ENCODE measurements at places on chromosomes 12 and 14.

GRCh38 chr14:96648506-96649326 is 146.5 kb downstream of the PAPOLA start:
- no peak for DNase-seq

DNA sequence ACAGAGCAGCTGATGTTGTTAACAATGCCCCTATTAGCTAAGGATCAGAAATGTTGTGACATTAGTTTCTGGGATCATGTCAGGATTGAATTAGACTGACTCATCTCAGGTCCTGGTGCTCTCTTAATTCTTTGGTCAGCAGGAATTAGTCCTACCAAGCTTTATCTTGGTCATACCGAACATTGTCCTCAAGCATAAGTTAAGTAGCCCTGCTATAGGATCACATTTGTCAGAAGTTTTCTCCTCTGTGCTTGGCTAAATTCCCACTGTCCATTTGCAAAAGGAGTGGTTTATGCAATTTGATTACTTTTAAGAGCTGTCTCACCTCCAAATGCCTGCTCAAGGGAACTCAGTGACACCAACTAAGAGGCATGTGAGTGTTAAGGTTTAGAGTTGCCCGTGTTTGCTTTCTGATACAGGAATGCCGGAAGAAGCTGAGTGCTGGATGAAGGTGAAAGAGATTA is 48.4 kb upstream of the IFNG-AS1 start:
- DNase-seq = no peak

- DNase-seq = no peak
These were observed 7.4 kb downstream of the NR1H4 start for GRCh38 chr12:100481021-100481420.

DNA sequence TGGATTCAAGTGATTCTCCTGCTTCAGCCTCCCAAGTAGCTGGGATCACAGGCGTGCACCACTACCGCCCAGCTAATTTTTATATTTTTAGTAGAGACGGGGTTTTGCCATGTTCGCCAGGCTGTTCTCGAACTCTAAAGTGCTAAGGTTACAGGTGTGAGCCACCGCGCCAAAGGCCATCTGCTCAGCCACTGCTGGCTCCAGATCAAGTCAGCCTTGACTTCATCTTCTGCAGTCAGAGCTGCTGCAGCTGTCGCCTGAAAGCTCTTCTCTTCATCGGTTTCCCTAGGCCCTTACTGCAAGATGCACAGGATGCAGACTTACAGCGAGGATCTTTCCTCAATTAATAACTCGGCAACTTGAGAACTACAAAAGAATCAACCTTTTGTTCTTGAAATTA is 66.8 kb downstream of the CLIP1 start:
- DNase-seq = no peak

DNA sequence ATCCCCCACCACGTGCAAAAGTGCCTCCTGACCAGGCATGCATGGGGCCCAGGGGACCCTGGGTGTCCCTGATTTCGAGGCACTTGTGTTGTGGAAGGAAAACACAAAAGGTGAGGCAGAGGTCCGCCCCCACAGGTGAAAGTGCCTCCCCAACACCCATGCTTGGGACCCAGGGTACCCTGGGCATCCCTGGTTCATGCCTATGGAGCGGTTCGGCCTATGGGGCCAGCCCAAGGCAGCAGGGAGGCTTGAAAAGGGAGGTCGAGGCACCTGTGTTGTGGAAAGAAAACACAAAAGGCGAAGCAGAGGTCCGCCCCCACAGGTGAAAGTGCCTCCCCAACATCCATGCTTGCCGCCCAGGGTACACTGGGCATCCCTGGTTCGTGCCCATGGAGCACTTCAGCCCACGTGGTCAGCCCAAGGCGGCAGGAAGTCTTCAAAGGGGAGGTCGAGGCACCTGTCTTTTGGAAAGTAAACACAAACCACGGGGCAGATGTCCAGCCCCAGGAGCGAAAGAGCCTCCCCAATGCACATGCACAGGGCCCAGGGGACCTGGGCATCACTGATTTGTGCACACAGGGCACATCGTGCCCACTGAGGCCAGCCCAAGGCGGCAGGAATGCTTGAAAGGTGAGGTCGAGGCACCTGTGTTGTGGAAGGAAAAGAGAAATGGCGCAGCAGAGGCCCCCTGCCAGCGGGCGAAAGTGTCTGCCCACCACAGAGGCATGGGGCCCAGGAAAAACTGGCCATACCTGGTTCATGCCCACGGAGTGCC is 375.5 kb downstream of the ALG10 start:
- no peak for DNase-seq

DNA sequence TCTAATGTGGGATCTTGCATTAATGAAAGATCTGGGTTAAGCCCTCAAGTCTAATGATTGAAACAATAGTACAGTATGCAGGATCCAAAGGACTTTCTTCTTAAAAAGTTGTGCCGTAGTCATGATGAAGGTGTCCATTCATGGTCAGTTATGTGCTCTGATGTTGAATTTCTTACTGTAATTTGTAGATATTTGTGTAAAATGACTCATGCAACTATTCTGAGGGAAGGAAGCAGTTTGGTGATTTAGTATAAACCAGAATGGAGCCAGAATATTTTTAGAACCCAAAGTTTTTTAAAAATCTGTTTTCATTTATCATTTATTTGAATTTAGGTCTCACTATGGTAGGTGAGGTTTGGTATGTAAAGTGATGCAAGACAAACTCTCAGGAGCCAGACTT is 151.2 kb downstream of the AKAP6 start:
- no peak for DNase-seq

DNA sequence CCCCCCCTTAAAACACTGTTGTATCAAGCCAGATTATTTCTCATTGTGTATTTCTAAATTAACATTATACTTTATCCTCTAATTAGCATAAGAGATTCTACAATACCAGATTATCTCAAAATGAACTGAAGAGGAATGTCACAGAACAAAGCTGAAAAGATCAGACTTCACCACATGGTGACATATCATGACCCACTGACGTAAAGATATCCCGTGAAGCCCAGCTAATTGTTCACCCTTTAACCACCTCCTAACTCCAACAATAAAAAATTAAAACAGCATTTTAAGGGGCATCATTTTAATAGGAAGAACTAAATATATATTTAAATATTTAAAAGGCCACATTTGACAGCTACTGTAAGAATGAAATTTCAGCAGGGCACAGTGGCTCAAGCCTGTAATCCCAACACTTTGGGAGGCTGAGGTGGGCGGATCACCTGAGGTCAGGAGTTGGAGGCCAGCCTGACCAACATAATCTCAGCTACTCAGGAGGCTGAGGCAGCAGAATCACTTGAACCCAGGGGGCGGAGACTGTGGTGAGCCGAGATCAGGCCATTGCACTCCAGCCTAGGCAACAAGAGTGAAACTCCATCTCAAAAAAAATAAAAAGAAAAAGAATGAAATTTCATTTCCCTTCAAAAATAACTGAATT is 29.0 kb downstream of the CDK17 start:
- no peak for DNase-seq
